ENCODE measurements at places on chromosomes 2 and 18.
A peak's percentile ranks its signal among the peaks of the same experiment; 100 is the strongest.

DNA sequence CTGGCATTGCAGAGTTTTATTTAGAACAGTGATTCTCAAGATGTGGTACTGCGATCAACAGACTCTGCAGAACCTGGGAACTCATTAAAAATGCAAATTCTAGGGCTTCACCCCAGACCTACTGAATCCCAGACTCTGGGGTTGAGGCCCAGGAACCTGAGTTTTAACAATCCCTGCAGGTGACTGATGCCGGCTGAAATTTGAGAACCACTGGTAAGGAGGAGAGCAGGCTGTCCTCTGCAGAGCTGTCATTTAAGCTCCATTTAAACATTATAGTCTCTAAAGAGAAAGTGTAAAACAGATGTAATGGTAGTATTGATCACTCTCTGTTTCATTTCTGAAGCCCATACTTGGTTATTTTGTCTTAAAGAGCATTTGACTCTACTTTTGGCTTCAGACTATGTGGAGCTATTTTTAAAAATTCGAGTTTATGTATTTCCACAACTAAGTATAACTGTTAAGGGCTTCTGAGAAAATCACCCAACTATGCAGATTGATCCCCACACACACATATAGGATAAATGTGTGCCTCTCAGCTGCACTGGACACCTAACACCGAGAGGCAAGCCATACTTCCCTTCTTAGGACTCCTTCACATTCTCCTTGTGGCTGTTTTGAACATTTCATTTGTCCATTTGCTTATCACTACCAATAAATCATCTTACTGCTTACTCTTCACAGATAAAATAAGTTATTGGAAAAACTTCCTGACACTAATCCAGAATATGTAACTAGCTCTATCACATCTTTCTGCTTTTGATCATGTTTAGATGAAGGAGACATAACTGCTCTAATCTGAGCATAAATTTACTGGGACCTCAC, 487.5 kb downstream of the DLGAP1 start:
- DNase-seq, result no peak

DNA sequence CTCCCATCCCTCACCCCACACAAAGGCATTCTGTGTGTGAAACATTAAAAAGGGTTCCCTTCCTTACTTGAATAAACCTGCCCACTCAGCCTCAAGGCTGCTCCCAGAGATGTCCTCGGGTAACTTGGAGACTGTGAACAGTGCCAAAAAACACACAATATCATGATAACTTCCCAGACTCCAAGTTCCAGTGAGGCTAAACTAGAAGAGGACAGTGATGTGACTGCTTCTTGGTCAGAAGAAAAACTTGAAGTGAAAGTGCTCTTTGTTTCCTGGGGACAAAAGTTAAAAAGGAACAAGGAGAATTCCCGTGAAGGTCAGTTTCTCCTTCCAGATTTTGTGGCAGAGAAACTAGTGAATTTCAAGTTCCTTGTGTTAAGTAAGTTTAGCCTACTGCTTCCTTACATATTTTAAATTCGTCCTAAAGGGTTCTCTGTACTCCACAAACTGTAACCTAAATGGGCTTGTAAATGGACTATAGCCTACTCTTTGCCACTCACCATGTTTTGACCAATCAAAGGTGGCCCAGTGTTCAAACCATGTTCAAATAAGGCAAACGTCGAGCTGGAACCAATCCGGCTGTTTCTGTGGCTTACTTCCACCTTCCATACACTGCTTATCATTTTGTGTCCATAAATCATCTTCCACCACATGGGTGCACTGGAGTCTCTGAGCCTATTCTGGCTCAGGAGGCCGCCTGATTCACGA, 20.4 kb downstream of the TPRKB start:
- no peak for DNase-seq

DNA sequence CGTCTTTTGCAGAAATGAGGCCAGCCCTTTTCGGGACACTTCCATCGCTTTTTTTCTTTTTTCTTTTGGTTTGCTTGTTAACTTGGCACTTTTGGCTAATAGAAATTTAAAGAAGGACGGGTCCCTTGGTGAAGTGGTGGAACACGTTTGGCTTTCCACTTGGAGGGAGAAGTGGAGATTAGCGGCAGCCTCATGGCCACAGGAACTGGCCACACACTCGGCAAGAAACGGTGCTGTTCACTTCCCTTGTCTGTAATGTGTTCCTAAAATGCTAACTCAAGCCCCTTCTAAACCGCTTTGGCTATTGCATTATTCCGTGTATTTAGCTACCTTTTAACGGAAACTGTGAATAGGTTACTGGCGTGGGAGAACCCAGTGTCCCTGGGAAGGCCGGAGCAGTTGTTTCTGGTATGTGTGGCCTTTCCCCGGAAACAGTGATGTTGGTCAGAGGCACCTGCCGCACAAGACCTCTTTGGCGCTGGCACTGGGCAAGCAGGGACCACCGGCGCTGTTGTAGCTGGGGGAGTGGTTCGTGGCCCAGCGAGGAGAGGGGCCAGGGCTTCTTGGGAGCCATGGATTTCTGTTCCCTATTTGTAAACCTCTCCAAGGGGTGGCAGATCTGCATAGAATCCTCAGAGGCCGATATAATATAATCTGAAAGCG, 981 bp downstream of the RAMP1 start:
- no peak for DNase-seq

- peak; percentile 67 for DNase-seq
Observed at GRCh38 chr2:169069341-169069740, at the start of gene DHRS9. TSS of gene DHRS9 (plus strand) at chr2:169069563. CDS start at chr2:169081582, 12,019 bp downstream.

- no peak for DNase-seq
Observed at GRCh38 chr2:130351711-130352110, 4.1 kb upstream of the PTPN18 start.

- no peak for DNase-seq
Observed at GRCh38 chr2:151358166-151358970, 976 bp downstream of the TNFAIP6 start.

DNA sequence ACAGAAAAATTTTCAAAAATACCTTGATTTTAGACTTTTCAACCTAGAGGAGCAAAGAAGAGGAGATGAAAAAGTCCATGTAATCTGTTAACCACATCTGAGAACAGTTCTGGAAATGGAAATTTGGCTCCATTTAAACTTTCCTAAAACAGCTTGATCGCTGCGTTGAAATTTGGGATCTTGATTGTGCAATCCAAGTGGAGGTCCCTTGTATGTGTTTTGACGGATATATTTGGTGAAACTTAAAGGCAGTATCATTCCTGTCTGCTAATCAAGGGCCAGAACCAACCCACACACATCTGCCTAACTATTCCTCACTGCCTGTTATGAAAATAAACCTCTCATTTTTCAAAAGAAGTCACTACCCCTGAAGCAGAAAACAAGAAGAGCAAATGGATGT, 46.6 kb downstream of the SPATS2L start:
- no peak for DNase-seq

DNA sequence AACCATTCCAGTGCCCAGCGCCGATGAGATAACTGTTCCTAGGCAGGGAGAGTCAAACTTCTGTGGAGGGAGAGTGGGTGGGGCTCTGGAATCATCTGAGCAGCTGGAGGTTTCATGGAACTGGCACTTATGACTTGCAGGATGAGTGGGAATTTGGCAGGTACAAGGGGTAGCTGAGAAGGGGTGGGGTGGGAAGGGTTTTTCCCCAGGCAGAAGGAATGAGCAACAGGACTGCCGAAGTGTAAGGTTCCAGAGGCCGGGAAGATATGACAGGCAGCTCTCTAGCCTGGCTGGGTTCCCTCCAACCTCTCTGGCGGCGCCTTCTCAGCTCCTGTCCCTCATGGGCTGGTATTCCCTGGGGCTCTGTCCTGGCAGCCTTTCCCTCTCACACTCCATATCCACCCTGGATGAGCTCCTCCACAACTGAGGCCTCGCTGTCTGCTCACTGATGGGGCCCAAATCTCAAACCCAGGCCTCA, 2.5 kb upstream of the TET3 start:
- DNase-seq, result no peak

GRCh38 chr2:113996671-113997594, 107.0 kb downstream of the ACTR3 start:
- DNase-seq, result no peak

DNA sequence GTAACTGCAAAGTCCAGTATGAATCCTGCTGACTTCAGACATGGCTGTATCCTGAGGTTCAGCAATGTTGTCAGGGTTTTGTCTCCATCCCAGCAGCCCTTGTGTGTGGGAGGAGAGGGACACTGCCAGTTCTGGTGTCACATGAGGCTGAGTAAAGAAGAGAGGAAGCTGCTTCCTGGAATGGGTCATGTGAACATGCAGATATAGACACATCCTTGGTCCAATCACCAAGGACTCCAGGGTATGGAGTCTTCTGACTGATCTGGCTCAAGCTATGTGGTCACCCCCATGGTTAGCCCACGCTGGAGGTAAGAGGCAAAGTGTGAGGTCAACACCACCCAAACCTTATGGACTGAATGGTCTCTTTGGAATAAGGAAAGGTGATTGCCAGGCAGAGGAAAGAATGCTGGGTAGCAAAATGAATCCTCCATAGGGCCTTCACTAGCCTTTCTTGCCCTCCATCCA, 134.4 kb upstream of the SLC1A4 start:
- DNase-seq, result no peak

GRCh38 chr2:207434899-207435465, 94.8 kb upstream of the CREB1 start:
- no peak for DNase-seq

DNA sequence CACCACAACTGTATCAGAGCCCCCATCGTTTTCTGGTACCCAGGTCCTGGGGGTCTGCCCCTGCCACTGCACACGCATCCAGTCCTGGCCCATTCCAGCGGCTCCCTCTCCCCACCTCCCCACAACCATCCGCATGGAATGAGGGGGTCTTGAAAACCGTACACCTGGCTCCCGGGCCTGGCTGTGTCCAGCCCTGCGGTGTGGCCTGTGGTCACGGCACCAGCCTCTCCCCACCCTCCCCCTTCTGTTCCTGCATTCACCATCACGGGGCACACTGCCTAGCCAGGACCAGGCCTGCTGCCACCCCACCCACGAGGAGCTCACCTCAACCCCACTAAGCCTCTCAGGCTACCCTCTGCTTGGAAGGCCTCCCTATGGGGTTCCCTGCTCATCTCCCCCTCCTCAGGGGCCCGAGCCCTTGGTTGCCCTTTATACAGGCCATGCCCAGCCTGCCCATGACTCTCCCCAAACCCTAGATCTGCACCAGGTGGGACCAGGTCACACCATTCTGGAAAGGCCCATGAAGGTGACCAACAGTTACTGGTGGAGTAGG, 11.4 kb downstream of the GPR35 start:
- DNase-seq, result no peak

- no peak for DNase-seq
Observed at GRCh38 chr2:217482056-217482710, 520.6 kb downstream of the TNS1 start.

GRCh38 chr18:45243340-45244110, 371.8 kb upstream of the SLC14A2 start:
- no peak for DNase-seq

- DNase-seq, result no peak
Observed at GRCh38 chr2:230787101-230787500, 74.5 kb downstream of the CAB39 start.

- no peak for DNase-seq
Observed at GRCh38 chr2:18918280-18918679, 328.9 kb upstream of the NT5C1B start.

GRCh38 chr2:86140969-86141392, 34.9 kb downstream of the PTCD3 start:
- DNase-seq, result no peak

- no peak for DNase-seq
Observed at GRCh38 chr2:8266563-8266962, 415.3 kb upstream of the ID2 start.

DNA sequence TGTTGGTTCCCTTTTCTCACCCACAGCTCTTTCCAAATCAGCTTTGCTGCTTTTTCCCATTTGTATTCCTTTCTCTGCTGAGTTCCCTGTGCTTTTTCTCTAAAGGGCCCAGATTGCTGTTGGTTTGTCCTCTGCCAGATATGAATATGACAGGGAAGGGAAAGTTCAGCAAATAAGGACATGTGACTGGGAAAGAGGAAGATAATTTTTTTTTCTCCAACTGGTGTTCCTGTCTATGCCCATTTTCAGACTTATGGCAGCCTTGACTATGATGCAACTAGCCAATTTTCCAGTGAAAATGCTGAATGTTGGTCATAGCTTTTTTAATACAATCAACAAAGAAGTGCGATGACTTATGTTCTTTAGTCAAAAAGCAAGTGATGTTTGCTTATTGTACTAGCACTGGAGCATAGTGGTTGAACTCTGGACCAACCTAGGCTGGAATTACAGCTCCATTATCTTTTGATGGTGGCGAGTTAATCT, 7.7 kb downstream of the MDH1 start:
- DNase-seq, result no peak

- peak; percentile 66 for DNase-seq
Observed at GRCh38 chr2:231483398-231484329, 19.4 kb upstream of the NCL start.

DNA sequence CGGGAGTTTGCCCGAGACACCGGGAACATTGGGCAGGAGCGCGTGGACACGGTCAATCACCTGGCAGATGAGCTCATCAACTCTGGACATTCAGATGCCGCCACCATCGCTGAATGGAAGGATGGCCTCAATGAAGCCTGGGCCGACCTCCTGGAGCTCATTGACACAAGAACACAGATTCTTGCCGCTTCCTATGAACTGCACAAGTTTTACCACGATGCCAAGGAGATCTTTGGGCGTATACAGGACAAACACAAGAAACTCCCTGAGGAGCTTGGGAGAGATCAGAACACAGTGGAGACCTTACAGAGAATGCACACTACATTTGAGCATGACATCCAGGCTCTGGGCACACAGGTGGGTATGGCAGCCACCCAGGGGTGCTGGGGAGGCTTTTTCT, 73.8 kb upstream of the EML6 start:
- DNase-seq, result no peak

GRCh38 chr2:201820383-201821007, 14.2 kb downstream of the CDK15 start:
- no peak for DNase-seq

DNA sequence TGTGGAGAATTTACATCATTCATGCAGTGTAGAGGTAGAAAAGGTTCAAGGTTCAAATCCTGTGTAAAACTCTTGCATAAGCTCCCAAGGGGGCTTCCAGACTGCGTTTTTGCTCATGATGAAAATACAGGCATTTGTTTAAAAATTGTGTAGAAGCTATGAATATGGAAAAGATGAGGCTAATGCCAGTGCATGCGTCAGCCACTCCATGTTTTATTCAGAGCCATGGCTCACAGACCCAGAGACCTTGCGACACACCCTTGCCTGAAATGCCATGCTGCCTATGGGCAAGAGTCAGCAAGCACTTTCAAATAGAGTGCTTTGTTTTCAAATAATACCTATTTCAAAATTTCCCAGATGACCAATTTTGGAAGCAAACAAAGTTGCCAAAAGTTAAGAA, 262.3 kb downstream of the TRIB2 start:
- no peak for DNase-seq

GRCh38 chr2:200042102-200042735, 86.8 kb downstream of the MAIP1 start:
- DNase-seq, result no peak

DNA sequence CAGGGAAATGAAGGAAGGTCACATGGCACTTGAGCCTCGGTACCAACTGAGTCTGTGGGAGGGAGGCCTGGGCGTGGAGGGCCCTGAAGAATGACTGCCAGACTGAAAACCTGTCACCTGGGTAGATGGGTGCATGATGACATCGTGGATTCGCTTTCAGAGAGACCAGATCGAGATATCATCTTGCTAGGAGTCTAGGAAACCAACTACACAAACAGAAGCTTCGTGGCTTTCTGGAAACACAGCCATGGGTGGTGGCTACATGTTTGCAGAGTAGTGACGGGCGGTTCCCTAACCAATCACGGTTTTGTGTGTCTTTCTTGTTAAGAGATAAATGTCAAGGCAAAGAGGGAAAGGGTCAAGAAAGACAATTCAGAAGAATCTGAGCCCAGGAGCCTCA, 155.0 kb downstream of the EIPR1 start:
- DNase-seq, result peak; percentile 80
